ENCODE measurements at places on chromosomes 1 and 21.
A peak's percentile ranks its signal among the peaks of the same experiment; 100 is the strongest.

GRCh38 chr21:45747233-45747766, 103.8 kb downstream of the PCBP3 start:
- DNase-seq, result no peak

- peak; percentile 82 for DNase-seq
Observed at GRCh38 chr21:45074048-45074817, at the start of gene ADARB1. TSS of gene ADARB1 (plus strand) at chr21:45074580. CDS start at chr21:45171657, 97,077 bp downstream.

DNA sequence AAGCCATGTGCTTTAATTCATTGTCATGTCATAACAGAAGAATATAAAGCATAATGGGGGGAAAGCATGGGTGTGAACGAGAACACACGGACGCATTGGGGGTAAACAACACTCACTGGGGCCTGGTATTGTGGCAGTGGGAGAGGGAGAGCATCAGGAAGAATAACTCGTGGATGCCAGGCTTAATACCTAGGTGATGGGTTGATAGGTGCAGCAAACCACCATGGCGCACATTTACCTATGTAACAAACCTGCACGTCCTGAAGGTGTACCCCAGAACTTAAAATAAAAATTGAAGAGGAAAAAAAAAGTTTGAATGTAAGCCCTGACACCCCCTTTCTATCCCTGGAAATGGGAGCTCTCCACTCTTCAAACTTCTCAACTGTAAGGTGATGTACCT, 34.9 kb upstream of the CACHD1 start:
- no peak for DNase-seq

GRCh38 chr1:94309216-94309615, 71.8 kb upstream of the ARHGAP29 start:
- no peak for DNase-seq

DNA sequence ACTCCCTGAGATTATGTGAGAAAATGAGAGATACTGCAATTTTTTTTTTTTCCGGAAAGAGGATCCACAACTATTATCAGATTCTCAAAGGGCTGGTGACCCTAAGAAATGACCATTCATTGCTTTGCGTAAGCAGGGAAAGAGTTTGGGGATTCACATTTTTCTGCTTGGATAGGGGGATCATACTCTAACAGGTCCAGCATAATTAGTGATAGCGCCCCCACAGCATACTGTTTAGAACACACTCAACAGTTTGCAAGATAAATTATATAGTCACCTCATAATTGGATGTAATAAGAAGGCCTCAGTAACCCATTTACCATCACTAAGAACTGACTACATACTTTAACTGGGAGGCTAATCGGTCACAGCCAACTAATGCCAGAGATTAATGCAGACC, 1.9 kb downstream of the CCT3 start:
- no peak for DNase-seq

GRCh38 chr1:186503190-186503589, 42.3 kb upstream of the PDC start:
- DNase-seq, result no peak

DNA sequence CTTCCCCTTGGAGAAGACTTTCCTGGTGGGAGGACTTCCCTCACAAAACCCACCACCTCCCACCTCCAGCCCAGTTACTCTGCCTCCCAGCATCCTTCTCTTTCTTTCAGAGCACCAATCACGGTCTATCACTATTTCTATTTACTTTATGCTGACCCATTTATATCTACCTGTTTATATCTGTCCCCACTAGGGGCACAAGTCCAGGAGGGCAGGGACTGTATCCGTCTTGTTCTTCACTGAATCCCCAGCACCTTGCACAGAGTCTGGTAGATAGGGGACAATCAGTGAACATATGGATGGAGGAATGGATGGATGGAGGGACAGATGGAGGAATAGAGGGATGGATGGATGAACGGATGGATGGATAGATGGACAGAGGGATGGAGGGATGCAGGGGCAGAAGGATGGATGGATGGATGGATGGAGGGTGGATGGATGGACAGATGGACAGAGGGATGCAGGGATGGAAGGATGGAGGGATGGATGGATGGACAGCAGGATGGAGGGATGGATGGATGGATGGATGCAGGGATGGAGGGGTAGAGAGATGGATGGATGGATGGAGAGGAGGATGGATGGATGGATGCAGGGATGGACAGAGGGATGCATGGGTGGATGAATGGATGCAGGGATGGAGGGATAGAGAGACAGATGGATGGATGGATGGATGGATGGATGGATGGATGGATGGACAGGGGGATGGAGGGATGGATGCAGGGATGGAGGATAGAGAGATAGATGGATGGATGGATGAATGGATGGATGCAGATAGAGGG, 5.5 kb downstream of the C1QB start:
- DNase-seq, result no peak

GRCh38 chr1:110956586-110956985, 7.1 kb downstream of the LRIF1 start:
- no peak for DNase-seq

- peak; percentile 38 for DNase-seq
Observed at GRCh38 chr21:33434770-33435360, 31.7 kb downstream of the IFNGR2 start.

GRCh38 chr1:206895325-206895724, 1.9 kb upstream of the IL24 start:
- DNase-seq, result no peak

- DNase-seq, result no peak
Observed at GRCh38 chr1:47872886-47873285, 124.3 kb downstream of the TRABD2B start.

- no peak for DNase-seq
Observed at GRCh38 chr1:70896224-70896623, 151.4 kb downstream of the PTGER3 start.

- DNase-seq, result no peak
Observed at GRCh38 chr1:85202092-85202863, 1.5 kb upstream of the SYDE2 start.

- DNase-seq, result no peak
Observed at GRCh38 chr1:40638097-40639036, 27.1 kb downstream of the RIMS3 start.

GRCh38 chr1:208640295-208640694, 396.1 kb upstream of the PLXNA2 start:
- DNase-seq, result no peak

DNA sequence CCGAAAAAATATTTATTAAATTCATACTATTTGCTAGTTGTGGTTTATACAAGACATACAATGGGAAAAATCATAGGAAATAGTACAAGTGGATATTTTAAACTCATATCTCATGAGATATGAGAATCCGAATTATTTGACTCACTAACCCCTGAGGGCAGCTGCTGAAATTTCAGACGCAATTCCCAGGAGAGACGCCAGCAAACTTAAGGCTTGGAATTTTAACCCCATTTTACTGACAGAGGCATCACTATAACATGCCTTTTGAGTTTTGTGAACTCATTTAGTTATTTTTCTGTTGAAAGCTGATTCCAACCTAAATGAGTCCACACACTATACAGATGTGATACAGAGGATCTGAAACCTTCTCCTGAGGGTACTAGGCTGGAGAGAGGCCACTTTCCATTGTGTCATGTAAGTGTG, 5.9 kb upstream of the MROH9 start:
- DNase-seq, result no peak

- no peak for DNase-seq
Observed at GRCh38 chr1:160108888-160109662, 6.5 kb upstream of the ATP1A2 start.

DNA sequence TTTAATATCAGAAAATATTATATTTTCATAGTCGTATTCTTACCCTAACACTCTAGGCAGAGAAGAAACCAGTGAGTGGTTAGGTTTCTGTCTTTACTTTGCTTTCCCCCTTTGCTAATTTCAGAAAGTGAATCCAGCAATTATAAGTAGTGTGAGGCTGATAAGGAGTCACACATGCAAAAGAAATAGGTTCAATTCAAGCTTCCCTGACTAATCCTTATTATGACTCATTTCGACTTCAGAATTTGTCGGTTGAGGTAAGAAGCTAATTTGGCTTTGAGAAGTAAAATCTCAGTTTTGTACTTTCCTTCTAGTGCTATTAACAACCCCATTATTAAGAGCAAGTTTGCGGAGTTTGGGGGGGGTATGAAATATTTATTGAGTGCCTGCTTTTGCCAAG, 22.4 kb downstream of the ESRRG start:
- DNase-seq, result no peak

- no peak for DNase-seq
Observed at GRCh38 chr1:110283677-110284076, 55.5 kb upstream of the RBM15 start.

- DNase-seq, result no peak
Observed at GRCh38 chr1:13723810-13724209, 23.8 kb downstream of the PRDM2 start.

GRCh38 chr1:107787299-107787698, 177.7 kb downstream of the VAV3 start:
- DNase-seq, result no peak

DNA sequence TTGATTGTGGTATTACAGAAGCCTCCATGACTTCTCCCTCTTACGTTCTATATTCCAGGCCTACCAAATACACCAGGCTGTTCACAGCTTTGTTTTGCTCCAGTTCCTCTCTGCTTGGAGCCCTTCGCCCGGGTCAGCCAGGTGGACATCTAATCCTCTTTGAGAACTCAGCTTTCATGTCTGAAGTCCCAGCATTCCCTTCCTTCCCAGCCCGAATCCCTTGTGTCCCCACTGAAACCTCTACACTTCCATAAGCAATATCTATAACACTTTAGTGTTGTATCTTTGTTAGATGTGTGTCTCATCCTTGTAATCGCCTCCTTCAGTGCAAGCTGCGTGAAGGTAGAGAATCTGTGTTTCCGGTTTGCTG, 1.9 kb downstream of the RNF11 start:
- DNase-seq, result no peak

- no peak for DNase-seq
Observed at GRCh38 chr1:156571261-156571852, 1.0 kb downstream of the IQGAP3 start.

DNA sequence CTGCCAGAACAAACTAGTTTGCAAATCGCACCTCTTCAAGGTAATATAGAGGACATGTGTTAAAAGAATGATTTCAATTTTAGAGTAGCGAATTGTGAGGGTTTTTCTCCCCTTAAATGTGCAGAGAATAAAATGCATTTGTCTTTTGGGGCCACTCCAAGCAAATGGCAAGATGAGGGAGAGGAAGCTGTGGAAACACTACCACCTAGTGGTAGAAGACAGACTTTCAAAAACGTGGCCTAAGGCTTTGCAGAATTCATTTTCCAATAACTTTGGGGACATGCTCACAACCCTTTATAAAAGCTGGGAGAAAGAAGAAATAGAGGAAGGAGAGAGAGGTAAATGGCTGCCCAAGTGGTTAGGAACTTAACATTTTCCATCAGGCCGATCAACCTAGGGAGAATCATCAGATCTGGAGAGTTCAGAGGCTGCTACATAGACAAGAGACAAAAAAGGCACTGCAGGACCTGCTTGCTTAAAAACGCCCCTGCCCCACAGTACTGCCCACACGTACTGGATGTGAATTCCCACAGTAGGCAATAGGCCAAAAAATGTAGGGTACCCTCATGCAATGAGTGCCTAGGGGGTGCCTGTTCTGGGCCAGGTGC, 15.7 kb upstream of the RCAN1 start:
- DNase-seq, result peak; percentile 26

DNA sequence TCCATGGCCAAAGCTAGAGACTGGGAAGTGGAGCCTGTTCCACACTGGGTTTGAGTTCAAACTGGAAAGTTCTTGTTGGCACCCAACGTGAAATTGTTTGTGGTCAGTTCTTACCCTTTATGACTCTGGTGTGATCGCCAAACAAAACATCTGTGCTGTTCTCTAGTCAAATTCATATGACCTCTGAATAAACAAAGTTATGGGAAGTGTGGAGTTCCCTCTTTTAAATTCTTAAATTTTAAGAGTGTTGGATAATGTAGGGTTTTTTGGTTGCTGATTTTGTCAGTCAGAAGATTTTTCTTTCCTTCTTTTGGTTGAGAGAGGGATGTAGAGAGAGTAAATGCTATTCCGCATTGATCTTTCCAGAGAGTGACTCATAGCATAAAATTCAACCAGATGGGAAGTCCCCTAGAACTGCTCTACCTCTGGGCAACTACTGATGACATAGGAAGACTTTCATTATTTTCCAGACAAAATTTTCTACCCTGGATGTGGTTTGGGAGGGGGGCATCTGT, 36.4 kb downstream of the CHML start:
- DNase-seq, result no peak

- DNase-seq, result no peak
Observed at GRCh38 chr1:115837740-115838421, 3.0 kb downstream of the NHLH2 start.

GRCh38 chr1:118744420-118744819, 243.7 kb downstream of the TBX15 start:
- no peak for DNase-seq
